Stimulated activated CD8-positive, alpha-beta memory T cell treated with anti-CD3 and anti-CD28 coated beads, Interleukin-15, amount 100 ng/mL, for 4 hours (primary cell): ENCODE measurements at places on chromosomes 3 and 15.

- no peak for DNase-seq
Measured at GRCh38 chr3:66386925-66387650, 113.7 kb downstream of the LRIG1 start.

DNA sequence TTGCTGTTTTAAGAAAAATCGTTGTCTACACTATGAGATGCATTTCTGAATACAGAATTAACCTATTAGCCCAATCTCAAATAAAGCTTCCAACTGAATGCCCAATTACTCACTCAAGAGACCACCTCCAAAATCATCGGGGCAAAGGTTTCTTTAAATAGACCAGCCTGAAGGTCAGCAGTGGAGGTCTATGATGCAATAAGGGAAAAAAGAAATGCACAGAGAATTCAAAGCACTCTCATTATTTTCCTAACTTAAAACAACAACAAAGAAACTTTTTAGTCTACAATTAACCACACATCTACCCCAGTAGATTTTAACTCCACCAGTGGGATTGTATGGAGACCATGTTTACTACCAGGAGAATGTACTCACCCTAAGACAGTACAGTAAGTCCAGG lies 657.7 kb upstream of the CCDC54 start:
- DNase-seq = no peak

GRCh38 chr3:154795582-154795981 lies 284.5 kb upstream of the MME start:
- DNase-seq = no peak

DNA sequence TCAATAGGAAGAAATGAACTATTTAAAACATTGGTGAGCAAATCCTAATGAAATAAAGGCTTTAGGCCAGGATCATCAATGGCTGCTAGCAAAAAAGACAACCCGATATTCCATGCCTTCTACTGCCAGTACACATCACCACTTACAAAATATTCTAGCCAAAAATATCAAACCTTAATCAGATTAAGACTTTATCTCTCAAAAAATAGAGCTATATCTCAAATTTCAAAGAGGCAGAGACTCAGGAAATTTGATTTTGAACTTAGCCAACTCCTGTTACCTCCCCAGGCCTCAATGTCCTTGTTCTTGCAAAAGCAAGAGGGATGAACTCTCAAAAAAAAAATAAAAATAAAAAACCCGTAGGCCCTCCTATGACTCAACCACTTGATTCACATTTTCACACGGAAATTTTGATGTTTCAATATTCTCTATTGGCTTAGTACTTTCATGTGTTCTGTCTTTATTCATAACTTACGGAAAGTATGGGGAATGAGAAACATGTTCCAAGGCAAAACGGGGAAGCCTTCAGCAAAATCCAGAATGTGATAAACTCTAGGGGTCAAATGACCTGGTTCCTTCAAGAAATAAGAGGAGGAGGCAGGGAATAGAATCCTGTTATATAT lies 273.3 kb upstream of the ZPLD1 start:
- DNase-seq = no peak

GRCh38 chr15:81282606-81282895 lies 41.4 kb downstream of the STARD5 start:
- DNase-seq = no peak

DNA sequence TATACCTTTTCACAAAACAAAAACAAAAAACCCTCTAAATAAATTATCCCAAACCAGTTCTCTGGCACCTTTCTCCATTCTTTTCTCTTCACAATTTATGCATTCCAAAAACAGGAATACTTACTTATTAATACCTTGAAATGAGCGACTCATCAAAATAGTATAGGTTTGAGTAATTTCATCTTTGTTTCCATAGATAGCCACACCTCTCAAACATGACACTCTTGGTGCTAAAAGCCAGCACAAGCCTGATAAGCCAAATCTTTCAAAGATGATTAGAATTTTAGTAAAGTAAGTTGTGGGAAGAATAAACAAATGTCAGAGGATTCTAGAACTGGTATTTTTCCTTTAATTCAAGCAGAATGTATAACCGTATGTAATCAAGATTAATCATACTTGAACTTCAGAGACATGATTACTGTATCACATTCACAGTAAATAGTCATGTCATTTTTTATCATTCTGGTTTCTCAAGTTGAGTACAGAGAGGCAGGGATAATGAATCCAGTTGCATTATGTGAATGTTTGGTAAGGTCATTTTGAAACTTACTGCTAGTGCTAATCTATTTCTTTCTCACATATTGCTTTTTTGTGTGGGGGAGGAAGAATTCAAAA lies 12.1 kb upstream of the WDR5B start:
- DNase-seq = no peak

GRCh38 chr3:20743553-20744321 lies 557.7 kb upstream of the SGO1 start:
- no peak for DNase-seq

DNA sequence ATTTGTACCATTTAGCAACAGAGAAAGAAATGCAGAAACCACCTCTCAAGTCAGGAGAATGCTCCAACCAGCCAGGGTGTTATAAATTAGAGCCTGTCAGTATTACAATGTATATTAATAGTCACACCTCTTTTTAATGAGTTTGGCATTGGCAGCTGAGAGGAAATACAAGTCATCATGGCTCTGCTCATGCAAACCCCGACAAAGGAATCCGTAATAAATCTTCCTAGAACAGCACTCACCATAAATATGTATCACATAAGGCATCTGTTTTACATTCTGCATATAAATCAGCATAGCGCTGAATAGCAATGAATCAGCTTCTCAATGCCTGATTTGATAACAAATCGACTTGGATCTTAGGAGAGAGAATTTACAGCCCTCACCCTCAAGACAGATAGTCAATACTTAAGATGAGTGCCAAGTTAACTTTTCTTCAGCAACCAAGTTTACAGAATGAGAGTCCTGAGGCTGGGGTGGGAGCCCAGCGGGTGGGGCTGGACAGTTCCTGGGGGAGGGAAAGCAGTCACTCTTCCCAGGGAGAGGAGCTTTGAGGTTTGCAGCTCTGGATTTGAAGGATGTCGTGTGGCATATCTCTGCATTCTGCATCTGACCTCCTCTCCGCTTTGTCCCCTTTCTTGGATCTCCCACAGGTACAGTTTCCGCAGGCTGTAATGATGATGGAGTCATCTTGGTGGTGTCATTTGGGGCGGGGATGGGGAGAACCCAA lies 1034.4 kb upstream of the NR2F2 start:
- DNase-seq = no peak

GRCh38 chr15:81897057-81897677 lies 148.7 kb downstream of the MEX3B start:
- DNase-seq = no peak

- no peak for DNase-seq
Measured at GRCh38 chr3:14254812-14255702, 76.4 kb downstream of the LSM3 start.

DNA sequence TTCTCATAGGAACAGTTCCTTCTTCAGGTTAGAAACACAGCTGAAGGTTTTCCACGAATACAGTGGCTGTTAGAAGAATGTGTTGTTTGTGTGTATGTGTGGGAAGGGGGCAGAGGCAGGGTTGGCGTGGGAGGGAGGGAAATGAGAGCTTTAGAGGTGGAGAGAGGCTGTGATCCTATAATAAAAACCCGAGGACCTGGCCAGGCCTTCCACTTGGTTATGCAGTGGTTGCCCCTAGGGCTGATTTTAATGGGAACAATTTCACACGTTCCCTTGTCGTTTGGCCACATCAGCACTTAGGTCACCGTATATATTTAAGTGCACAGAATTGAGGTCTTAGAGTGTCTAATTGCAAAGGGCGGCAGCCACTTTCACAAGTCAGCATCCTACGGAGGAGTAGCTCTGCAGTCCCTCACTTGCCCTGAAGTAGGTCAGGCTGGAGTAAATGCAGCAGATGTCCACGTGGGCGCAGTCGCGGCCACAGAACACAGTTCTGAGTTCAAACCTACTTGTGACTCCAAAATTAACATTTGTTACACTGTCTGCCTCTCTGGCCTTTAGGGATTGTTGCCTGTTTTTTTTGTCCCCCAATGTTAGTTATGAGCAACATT lies 85.6 kb downstream of the PDCD6IP start:
- DNase-seq = no peak

DNA sequence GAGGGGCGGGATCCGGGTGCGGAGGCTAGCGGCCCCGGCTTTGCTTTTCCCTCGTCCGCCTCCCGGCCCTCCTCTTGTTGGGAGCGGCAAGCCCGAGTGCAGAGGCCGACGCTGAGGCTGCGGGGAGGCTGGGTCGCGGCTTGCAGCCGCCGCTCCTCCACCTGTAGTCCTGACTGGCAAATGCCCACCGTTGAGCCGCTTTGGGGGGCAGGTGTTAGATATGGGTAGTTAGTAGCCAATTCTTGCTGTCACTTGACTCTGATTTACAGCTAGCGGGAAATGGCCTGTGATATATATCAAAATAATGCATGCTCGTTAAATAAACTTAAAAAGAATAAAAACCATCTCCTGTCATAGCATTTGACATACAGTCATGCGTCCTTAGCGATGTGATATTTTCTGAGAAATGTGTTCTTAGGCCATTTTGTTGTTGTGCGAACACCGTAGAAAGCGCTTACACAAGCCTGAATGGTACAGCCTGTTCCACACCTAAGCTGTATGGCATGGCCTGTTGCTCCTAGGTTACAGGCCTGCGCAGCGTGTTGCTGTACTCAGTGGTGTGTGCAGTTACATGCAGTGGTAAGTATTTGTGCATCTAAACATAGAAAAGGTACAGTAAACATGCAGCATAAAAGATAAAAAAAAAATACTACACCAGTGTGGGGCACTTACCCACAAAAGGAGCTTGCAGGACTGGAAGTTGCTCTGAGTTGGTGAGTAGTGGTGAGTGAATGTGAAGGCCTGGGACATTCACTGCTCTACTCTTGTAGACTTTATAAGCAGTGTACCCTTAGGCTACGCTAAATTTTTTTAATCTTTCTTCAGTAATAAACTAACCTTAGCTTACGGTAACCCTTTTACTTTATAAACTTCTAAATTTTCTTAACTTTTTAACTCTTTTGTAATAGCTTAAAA lies 873 bp downstream of the CAPN7 start:
- DNase-seq = no peak

GRCh38 chr15:74746389-74746788 lies 2.3 kb upstream of the CYP1A2 start:
- DNase-seq = no peak

- no peak for DNase-seq
Measured at GRCh38 chr3:10574101-10574620, 68.8 kb upstream of the ATP2B2 start.

DNA sequence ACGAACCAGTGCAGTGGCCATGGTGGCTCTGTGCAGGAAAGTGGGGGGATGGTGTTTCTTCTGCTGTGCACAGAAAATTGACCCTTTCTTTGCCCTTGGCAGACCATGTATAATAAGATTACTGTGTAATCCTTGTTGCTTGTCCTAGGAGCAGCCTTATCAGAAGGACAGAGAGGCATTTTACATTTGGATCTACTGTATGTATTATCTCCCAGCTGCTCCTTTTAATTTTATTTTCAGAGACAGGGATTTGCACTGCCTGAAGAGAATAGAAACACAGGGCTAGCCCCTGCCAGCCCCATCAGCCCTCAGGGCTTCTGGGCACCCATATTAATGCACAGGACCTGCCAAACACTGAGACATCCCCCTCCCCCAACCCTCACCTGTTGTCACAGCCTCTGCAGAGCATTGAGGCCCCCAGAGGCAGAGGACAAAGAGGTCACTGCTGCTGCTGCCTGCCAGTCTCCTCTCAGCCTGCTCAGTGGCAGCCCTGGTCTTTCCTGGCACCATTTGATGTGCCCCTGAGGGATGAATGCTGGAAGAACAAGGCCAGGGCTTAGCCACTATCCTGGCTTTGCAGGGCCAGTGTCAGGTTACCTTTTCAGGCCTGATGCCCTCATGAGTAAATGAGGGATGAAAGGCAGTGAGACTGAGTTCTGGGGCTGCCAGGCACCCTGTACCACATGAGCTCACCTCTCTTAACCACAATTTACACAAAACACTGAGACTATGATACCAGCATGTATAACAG lies 533.4 kb downstream of the NTRK3 start:
- no peak for DNase-seq

GRCh38 chr3:100029689-100030088 lies 84.6 kb downstream of the FILIP1L start:
- no peak for DNase-seq

GRCh38 chr15:73972984-73973682 lies 19.0 kb downstream of the STOML1 start:
- peak; percentile 41 for DNase-seq

DNA sequence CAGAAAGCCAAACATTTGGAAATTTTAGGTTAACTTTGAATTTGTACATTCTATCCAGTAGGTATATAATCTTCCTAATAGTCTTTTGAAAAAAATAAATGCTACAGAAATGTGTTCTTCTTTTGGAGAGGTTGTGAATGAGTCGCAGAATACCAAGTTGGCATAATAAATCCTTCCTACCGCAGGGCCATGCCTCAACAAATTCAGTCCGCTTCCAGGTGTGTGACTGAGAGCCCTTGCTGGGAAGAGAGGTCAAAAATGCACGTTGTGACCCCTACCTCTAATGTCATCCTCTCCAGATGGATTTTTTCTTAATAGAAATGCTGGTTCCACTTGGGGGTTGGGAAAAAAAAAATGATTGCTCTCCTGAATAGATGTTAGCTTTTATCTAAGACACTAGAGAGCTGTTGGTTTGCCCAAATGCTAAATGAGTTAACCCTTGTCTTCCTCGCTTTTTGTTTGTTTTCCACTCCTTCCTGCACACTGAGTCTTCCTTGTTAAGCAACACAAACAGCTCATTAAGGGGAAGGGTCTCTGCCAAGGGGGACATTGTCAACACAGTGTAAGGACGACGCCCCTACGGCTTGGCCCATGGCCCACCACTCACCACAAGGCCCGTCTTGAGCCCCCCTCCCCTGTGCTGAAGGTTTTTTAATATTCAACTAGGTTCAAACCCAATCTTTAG lies 33.9 kb downstream of the RLBP1 start:
- no peak for DNase-seq

DNA sequence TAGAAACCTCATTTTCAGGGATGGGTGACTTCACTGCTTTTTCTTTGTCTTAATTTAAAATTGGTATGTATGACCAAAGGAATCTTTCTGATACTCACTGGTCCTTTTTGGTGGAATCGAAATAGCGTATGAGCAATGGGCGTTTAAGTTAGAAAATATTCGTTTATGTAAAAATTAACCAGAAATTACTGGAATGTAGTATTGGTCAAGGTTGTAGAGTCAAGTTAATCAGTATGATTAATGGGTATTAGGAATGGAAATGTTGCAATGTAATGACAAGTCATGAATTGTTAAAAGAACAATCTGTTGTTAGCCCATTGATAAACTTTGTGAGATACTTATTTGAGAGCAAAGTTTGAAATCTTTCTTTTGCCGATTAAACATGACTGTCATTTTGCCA lies 36.9 kb downstream of the AKAP13 start:
- no peak for DNase-seq

DNA sequence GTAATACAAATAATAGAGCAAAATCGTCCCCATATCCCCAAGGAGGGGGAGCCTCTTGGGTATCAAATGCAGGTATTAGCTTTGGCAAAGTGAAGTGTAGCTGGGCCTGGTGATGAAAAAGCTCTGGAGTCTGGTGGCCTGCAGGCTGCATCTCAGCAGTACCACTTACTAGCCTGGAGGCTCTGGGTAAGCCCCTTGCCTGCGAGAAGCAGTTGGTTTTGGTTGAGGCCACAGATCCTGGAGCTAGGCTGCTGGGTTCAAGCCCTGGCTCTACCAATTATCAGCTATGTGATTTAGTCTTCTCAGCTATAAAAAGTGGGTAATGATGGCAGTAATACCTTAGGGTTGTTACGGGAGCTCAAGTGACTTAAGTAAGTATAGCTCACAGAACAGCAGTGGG lies 6.1 kb downstream of the KCNAB1 start:
- DNase-seq = no peak
